8988T (cell line): ENCODE measurements at places on chromosomes 3 and 15.

DNA sequence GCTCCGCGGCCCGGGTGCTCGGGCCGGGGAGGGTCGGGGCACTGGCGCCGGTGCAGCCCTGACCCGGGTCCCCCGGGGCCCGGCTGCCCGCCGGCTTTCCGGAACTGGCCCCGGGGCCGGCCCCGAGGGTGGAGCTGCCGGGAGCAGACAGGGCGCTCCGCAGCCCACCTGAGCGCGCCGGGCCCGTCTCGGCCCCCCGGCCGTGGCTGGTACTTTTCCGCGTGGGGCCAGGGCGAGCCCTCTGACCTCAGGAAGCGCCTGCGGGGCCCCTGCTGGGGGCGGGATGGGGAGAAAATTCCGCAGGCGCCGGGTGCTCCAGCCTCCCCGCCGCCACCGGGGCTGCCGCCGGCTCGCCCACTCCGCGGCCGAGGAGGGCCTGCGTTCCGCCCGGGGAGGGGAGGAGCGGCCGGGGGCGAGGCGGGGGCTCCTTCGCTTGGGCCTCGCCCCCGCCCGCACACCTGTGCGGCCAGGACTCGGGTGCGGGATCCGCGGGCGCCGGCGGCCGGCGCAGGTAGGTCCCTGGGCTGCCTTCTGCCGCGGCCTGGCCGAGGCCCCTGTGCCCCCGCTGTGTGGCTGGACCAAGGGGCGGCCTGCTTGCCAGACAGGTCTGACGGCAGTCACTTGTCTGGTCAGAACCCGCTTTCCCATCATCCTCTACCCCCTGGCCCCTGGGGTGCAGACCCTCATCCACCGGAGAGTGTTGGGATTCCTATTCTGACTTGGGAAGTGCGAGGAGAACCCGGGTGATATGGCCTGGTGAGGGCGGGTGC lies 3.5 kb downstream of the FURIN start:
- peak; percentile 28 for DNase-seq

DNA sequence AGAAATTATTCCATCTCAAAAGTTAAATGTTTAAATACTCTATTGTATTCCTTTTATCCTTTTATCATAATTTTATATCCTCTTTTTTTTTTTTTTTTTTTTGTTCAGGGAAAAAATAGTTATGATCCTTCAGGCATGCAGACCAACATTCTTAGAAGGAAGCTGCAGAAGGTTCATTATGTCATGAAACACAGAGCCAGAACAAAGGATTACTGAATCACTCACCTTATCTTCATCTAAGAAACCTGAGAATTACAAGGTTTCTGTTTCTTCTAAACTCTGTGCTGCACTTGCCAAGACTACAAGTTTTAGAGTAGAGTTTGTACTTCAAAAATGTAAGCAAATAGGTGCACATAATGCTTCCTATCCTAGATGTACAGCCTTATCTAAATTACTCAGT lies 3.3 kb downstream of the PLCH1 start:
- DNase-seq, result no peak

- no peak for DNase-seq
Measured at GRCh38 chr15:78702609-78703333, 61.8 kb upstream of the CHRNB4 start.

DNA sequence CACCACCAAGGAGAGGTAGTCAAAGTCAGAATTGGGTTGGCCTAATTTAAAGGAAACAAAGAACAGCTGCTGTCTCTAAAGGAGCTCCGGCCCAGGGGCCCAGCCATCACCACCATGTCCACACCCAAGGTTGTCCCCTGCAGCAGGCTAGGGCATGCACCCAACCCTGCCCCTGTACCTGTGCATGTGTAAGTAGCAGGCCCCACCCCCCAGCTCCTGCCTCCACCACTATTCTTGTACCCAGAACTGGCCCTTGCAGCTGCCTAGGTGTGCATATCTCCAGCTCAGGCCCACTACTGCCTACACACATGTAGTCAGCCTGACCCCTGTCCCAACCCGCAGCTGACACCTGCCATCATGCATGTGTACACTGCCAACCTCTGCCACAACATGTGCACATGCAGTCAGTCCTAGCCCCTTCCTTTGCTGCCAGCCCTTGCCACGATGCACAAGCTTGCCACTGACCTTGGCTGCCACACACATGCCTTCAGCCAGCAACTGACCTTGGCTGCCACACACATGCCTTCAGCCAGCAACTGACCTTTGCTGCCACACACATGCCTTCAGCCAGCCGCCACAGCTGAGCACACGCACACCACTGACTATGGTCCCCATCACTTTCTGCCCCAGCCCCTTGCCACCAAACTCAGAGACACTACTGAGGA lies 39.7 kb downstream of the FGF12 start:
- no peak for DNase-seq

GRCh38 chr15:83099290-83099689 lies 8.2 kb upstream of the TM6SF1 start:
- no peak for DNase-seq
